ENCODE measurements at places on chromosomes 6 and 20. TPM values are rescaled to one million over a fixed set of nuclear protein-coding genes. Genes with fewer than 3 reads are reported as not detected.
A peak's percentile ranks its signal among the peaks of the same experiment; 100 is the strongest.

Gene RNF182
- 1.6 TPM for total RNA-seq

Gene HLA-DQA1
- 6.9 TPM for total RNA-seq

Gene TREM2
- total RNA-seq, result not detected

Gene GSTA3
- not detected for total RNA-seq

Gene NHLRC1
- 0.92 TPM for total RNA-seq

Gene PACSIN1
- 0.69 TPM for total RNA-seq

Gene ZNF165
- 6.3 TPM for total RNA-seq

Gene SDC4
- total RNA-seq, result 256 TPM

Gene CFAP61
- not detected for total RNA-seq

Gene DDX43
- total RNA-seq, result 11.4 TPM

Gene FLRT3
- 4.6 TPM for total RNA-seq

Gene RIPOR2
- 4.7 TPM for total RNA-seq

Gene MOG
- not detected for total RNA-seq

Gene FAM217A
- total RNA-seq, result not detected

GRCh38 chr6:160215232-160215631 is 43.4 kb downstream of the SLC22A2 start:
- no peak for DNase-seq

DNA sequence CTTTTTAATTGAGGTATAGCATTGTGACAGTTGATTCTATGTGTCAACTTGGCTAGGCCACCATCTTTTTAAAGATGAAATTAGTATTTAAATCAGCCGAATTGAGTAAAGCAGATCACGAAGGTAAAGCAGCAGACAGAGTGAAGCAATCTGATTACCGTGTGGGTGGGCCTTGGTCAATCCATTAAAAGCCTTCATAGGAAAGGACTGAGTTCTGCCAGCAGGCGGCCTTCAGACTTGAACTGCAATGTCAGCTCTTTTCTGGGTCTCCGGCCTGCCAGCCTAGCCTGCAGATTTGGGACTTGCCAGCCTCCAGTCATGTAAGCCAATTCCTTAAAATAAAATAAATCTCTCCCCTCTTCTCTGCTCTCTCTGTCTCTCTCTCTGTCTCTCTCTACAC is 22.4 kb upstream of the TGM2 start:
- no peak for DNase-seq

- no peak for DNase-seq
These were observed 36.0 kb downstream of the KIAA1755 start for GRCh38 chr20:38224531-38224930.

- DNase-seq, result no peak
These were observed 34.6 kb upstream of the EPHA7 start for GRCh38 chr6:93453956-93454355.

- no peak for DNase-seq
These were observed 59.7 kb downstream of the YTHDF1 start for GRCh38 chr20:63156221-63156671.

- DNase-seq, result no peak
These were observed 67.3 kb upstream of the DDR1 start for GRCh38 chr6:30816791-30817739.

- DNase-seq, result peak; percentile 16
These were observed 802.9 kb downstream of the MAFB start for GRCh38 chr20:39885975-39886649.

- peak; percentile 83 for DNase-seq
These were observed 11.0 kb downstream of the RIPOR3 start for GRCh38 chr20:50680105-50680960.

DNA sequence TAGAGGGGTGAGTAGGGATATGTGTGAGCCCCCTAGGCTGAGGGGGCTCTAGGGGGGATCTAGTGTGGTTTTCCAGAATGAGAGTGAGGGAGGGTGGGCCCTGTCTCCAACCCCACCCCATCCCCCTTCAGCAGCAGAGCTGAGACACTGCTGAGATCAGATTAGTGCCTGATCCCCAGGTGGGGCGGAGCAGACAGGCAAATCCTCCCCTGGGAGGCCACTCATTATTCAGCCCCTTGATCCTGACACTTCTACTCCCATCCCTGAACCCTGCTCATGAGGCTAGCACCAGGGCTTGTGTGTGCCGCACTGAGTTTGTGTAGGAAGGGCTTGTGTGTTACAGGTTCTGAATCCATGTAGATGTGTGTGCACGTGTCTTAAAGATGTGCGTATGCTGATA is 42.5 kb downstream of the SPDEF start:
- DNase-seq, result no peak

- DNase-seq, result peak; percentile 63
These were observed 63.0 kb upstream of the NCOA3 start for GRCh38 chr20:47438464-47439381.

DNA sequence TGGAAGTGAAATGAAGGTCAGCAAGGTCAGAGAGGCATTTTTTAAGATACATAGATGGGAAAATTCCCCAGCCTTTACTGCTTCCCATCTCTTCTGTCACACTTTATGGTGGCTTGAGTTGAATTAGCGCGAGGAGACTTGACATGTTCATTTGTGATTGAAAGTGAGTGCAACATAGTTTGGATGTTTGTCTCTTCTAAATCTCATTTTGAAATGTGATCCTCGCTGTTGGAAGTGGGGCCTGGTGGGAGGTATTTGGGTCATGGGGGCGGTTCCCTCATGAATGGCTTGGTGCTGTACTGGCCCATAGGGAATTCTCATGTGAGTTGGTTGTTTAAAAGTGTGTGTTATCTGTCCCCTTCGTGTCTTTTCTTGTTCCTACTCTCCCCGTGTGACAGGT is 237.2 kb downstream of the CDKAL1 start:
- DNase-seq, result no peak

DNA sequence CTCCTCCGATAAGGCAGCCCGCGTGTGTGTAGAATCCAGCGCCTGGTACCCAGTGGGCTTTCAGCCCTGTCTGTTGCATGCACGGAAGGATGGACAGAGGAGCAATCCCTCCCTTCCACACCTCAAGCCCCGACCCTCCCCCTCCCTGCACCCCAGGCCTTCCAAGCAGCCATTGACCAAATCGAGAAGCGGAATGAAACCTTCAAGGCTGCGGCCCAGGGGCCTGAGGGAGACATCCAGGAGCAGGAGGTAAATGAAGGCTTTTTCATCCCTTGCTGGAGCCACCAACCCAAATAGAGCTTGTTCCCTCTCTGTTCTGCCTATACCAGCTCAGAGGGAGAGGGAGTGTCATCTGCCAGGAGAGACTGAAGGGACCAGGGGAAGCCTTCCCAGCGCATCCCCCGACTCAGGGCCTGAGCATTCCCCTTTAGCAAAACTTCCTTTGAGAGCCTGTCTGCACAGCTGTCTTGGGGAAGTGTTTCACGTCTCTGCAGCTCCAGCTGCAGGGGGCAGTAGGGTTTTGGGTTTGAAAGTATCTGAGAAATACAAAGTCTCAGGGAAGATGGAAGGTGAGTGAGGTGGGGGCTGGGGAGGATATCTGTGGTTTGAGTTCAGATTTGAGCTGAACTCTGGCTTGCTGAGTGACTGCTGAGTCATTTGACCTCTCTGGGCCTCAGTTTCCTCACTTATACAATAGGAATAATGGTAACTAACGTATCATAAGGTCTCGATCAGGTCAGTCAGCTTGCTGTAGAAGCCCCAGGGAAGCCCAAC is 16.1 kb downstream of the FGD2 start:
- peak; percentile 82 for DNase-seq

GRCh38 chr6:143611580-143611979 is 66.2 kb upstream of the PHACTR2 start:
- no peak for DNase-seq

DNA sequence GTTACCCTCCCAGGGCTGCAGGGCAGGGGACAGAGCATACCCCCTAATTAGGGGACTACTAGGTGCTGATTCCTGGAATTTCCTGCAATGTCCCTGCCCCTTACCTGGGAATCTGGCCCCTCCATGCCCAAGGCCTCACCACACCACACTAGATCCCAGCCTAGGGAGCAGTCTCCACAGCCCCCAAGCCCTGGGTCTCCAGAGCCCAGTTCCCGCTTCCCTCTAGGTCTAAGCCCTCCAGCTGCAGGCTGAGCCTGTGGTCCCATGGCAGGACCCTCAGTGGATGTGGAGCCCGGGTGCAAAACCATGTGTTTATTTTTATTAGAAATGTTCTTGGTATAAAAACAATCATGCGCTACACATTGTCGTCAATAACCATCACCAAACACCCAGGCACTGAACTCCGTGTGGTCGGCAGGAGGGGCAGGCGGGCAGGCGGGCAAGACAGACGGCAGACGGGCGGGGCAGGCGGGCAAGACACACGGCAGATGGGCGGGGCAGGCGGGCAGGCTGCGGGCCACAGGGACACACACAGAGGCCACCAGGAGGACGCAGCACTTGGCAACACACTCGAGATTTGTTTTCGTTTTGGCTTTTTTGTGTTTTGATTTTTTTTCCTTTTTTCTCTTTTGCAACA is 124.2 kb downstream of the GRM4 start:
- DNase-seq, result peak; percentile 53

DNA sequence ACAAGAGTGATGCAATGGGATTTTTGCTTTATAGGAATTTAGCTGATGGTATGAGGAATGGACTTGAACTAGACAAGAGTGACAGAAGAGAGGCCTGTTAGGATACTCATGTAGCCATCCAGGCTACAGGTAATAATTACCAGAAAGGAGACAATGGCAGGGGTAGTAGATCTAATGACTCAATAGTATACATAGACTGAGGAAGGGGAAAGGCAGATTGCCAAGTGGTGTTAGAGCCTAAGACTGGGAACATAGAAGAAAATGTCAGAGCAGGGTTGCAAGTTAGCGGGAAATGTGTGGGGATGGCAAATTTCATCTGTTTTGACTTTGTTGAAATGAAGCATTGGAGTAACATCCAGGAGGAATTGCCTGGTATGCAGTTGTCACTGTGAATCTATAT is 295.6 kb downstream of the UTRN start:
- DNase-seq, result no peak
